ENCODE measurements at places on chromosomes 2 and 18.

- peak; percentile 88 for DNase-seq
Observed at GRCh38 chr2:152200565-152201465, 25.3 kb upstream of the STAM2 start.

- DNase-seq = no peak
Observed at GRCh38 chr2:60553495-60554073, at the start of gene BCL11A. TSS of gene BCL11A (minus strand) at chr2:60553654. CDS start at chr2:60553270, 384 bp downstream.

GRCh38 chr18:37553633-37554398 lies 11.8 kb downstream of the CELF4 start:
- no peak for DNase-seq

- no peak for DNase-seq
Observed at GRCh38 chr2:41598161-41598894, 449.5 kb upstream of the PKDCC start.

- no peak for DNase-seq
Observed at GRCh38 chr18:35049111-35050027, 8.2 kb downstream of the MAPRE2 start.

DNA sequence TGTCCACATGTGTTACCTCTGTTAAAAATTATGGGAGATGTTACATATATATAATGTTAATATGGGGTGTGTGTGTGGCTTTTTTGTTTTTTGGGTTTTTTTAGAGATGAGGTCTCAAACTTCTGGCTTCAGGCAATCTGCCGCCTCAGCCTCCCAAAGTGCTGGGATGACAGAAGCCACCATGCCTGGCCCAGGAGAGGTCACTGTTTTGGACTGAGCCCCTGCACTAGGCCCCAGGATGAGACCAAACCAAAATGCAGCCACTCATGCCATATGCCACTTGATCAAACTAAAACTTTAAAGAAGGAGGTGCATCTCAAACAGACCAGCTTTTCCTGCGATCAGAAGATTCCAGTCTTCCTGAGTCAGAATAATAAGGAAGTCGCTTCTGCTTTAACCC lies 2.5 kb downstream of the ADI1 start:
- peak; percentile 36 for DNase-seq

GRCh38 chr2:179861027-179861415 lies 391 bp downstream of the ZNF385B start:
- no peak for DNase-seq

GRCh38 chr2:103268841-103269498 lies 507.1 kb downstream of the TMEM182 start:
- DNase-seq = no peak

DNA sequence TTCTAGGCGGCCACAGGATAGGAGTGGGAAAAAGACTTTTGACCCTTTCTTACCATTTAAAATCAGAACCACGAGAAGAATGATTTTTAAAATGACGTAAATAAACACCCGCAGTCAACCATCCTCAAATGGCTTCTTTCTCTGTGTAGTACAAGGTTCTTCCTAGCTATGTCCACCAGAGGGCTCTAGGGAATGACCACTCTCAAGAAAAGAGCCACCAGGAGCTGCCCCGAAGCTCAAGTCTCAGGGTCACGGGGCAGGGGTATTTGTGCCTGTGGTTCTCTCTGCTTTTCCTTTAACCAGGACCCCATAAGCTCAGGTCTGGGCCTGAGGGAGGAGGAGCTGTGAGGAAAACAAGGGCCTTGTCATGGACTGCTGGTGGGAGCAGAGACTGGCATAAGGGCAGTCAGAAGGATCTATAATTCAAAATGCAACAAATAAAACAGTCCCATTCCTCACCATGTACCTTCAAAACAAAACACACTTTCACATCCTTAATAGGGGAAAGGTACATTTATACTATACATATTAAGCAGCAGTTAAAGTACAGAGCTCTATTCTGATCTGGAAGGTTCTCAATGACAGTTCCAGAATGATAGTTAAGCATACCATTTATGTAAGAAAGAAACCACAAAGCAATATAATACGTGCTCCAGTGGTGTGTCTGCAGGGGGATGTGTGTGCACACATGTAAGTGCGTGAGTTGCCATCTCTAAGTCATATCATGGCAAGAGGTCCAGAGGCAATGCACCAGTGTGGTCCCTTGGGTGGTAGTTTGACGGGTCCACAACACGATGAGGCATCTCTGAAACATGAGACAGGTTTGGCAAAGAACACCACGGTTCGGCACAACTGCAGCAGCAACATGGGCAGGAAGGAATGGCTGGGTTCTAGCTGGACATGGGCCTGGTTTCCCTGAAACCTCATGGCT lies 18.6 kb downstream of the LYPD1 start:
- DNase-seq = no peak

GRCh38 chr2:64328415-64328722 lies 125.6 kb upstream of the LGALSL start:
- DNase-seq = no peak
